SHP77 treated with DMSO at 0.1 percent for 48 hours (cell line): ENCODE measurements at places on chromosomes 1 and 21.
A peak's percentile ranks its signal among the peaks of the same experiment; 100 is the strongest.

DNA sequence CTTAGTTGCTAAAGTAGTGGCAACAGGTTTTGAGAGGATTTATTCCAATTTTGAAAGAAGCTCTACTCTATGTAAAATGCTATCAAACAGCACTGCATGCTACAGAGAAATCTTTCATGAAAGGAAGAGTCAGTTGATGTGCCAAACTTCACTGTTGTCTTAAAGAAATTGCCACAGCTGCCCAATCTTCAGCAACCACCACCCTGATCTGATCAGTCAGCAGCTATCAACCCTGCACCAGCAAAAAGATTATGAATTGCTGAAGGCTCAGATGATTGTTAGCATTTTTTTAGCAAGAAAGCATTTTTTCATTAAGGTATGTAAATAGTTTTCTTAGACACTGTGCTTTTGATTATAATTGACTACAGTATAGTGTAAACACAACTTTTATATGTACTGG lies 49.6 kb downstream of the SLC9C2 start:
- DNase-seq, result no peak

DNA sequence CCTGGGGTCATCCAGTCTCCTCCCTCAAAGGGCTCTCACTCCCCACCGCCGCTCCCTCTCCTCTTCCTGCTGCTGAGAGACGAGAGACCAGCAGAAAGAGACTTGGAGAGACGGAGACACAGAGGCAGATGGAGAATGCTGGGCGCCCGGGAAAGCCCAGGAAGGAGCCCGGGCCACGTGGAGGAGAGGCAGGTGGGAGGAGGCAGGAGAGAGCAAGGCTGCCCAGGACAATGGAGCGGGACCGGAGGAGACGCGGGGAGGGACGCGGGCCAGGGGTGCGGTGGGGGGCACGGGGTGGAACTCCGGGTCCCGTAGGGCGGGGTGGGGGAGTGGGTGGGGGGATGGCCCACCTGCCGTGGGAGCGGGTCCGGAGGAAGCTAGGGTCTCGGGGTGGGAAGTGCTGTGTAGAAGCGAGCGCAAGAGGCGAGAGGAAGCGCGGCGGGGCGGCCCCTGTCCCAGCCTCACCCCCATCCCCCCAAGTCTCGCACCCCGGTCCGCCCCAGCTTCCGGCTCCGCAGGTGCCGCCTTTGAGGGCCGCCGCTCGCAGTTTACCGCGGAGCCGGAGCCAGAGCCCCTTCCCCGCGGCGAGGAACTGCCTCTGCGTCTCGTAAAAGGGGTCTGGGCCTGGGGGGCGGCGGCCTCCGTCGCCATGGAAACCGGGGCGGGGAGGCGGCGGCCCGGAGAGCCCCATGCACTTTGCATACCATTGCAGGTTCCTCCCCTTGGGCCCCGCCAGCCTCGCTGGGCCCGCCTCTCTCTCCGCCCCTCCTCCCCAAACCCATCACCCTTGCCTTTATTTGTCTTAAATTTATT lies 11.7 kb upstream of the EPHA2 start:
- DNase-seq, result no peak

- DNase-seq, result no peak
Observed at GRCh38 chr1:192862271-192862670, 53.4 kb downstream of the RGS2 start.

- no peak for DNase-seq
Observed at GRCh38 chr21:42648606-42649005, 4.8 kb upstream of the PDE9A start.

- no peak for DNase-seq
Observed at GRCh38 chr1:193270996-193271395, 84.6 kb upstream of the B3GALT2 start.

GRCh38 chr1:199851439-199852140 lies 175.9 kb upstream of the NR5A2 start:
- no peak for DNase-seq

DNA sequence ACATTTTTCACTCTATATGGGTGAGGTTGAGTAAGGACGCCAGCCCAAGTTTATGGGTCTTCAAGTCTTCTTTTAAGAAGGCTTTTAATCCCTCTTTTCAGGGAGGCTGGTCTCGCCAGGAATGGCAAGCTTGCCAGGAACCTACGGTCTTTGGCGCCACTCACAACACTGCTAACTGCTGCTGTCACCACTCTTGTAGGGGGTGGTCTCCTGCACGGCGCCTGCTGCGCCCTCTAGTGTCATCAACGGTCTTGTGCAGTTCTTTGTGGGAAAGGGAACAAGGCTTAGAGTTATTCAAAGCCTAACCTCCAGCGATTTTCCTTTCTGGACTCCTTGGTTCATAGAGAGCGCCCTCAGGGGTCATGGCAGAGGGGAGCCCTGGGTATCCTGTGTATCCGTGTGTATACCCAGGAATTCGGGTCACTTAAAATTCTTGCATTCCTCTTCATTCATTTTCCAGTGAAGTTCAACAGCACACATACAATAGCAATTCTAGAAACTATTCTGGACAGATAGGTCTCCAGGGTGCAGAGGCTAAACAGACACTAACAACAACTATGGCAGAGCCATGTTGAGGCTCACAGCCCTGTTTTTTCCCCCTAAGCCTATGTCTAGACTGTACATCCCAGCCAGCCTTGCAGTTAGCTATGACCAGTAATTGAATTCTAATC lies 392.8 kb upstream of the CAMK1G start:
- DNase-seq, result peak; percentile 59

- no peak for DNase-seq
Observed at GRCh38 chr1:84749427-84749826, 59.2 kb upstream of the SSX2IP start.
